ENCODE measurements at places on chromosomes 1 and 21. TPM values are rescaled to one million over a fixed set of nuclear protein-coding genes. Genes with fewer than 3 reads are reported as not detected.

DNA sequence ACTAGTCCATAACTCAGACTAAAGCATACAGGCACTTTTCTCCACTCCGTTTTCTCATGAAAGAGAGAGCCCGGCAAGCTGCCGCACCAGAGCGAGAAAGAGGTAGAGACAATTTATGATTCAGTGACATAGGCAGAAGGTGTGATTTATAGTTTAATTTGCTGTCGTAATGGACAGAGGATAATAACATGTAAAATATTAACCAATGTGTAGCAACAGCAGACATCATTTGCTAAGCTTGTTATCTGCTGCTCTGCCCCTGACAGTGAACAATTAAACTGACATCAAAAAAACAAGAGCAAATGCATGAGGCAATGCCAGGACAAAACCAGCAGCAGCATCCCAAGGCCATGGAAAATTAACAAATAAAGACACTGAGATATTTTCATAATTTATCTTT is 214.0 kb downstream of the ATG4C start:
- no peak for DNase-seq

- DNase-seq, result no peak
Measured at GRCh38 chr1:172201572-172201971, 218.9 kb upstream of the C1orf105 start.

DNA sequence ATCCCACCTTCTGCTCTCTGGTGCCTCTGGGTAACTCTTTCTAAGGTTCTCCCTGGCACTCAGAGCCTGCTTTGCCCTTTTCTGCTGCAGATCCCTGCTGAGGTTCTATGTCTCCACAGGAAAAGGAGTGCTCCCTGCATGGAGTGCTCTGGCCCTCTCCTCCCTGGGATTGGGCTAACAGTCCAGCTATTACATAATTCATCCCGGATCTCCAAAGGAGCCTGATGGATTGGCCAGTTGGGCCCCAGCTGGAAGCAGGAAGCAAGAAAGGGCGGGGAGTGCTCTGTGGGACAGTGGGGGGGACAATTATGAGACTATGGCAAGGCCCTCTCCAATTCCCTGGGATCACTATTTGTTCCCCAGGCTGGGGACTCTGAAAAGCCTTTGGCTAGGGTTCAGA is 51.9 kb upstream of the GOLT1A start:
- no peak for DNase-seq

GRCh38 chr21:31803039-31804007 is 69.5 kb upstream of the HUNK start:
- DNase-seq, result no peak

The TMEM200B gene
- 26.8 TPM for total RNA-seq

Measured in omental fat pad (tissue), 4 donors.